AG04449 (cell line): ENCODE measurements at places on chromosomes 5 and 9.

DNA sequence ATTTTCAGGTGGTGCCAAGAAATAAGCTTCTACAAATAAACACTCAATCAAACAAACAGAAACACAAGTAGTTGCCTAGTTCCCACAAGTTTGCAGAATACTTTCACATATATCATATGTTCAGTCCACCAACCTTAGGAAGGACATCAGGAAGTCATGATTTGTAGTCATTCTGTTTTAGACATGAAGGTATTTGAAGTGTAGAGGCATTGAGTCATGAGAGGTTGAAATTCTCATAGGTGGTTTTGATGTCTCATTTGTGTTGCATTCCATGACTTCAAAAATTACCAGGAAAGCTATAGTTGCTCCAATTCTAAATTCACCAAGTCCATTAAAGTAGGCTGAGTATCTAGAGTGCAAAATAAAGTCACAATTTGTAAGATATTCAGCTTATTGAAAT, 159.0 kb downstream of the KCTD16 start:
- DNase-seq, result no peak

- no peak for DNase-seq
Measured at GRCh38 chr5:6487081-6487480, 38.4 kb downstream of the UBE2QL1 start.

DNA sequence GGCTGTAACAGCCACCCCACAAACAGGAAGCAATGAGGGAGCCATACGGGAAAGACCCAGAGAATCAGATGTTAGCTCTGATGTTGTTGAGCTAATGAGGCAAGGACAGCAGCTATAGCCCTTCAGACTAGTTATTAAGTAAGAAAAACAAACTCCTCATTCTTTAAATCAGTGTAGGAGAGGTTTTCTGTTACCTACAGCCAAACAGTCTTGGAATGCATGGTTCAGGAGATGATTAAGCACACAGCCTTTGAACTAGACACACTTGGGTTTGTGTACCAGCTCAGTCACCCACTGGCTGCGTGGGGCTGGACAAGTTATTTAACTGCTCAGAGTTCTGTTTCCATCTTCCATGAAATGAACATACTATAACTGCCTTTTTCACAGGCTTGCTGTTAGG, 68.1 kb downstream of the SPOCK1 start:
- DNase-seq, result no peak

- no peak for DNase-seq
Measured at GRCh38 chr9:127558581-127559246, 53.4 kb upstream of the STXBP1 start.

GRCh38 chr9:131277287-131277909, 1.1 kb upstream of the FAM78A start:
- no peak for DNase-seq

DNA sequence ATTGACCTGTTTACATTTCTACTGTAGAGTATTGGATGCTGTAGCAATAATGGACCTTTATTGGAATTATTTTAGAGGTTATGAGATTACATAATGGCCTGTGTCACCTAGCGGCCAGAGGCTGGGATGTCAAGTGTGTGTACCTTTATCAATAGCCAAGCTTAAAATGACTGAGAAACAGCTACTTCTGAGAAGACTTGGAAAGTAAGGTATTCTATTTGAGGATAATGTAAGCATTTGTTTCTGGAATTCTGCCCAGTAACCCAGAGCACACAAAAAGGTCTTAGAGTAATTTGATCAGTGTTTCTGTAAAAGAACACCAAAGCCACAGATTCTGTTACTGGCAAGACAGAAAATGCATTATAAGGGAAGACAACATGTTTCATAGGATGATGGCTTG, 116.8 kb downstream of the MACIR start:
- peak; percentile 65 for DNase-seq

GRCh38 chr9:22237497-22238363, 208.9 kb upstream of the DMRTA1 start:
- DNase-seq, result peak; percentile 63

DNA sequence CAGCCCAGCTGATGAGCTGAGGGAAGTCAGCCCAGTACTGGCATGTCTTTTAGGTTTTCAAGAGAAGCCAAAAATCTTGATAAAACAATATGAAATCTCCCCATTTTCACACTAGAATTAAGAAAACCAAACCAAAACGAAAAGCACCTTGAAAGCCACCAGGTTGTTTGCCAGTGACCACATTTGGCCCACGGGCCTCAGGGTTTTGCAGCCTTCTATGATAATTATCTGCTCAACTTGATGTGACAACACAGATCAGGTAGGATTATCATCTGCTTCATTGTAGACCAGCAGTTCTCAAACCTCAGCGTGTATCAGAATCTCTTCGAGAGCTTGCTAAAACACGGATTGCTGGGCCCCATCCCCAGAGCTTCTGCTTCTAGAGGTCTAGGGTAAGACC, 101.4 kb downstream of the GALNT10 start:
- DNase-seq, result no peak

DNA sequence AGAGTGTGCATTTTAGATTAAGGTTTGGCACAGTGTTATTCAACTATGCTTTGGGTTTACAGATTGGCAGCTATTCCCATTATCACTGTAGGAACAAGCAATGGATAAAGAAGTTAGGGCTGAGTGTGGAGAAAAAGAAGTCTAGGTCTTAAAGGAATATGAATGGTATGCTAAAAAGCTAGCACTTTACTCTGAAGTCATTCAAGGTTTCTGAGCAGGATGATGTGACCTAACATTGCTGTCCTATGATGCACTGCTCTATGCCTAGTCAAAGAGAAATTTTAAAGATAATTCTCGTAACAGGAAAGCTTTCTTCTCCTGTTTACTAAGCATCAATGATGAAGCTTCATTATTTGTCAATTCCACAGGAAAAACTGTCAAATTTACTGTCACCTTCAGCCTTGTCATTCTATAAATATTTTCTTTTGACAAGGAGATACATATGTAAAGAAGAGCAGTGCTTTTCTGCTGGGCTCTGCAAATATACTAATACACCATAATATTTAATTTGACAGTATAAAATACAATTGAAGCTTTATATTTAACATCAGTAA, 476.1 kb upstream of the PTPRD start:
- DNase-seq, result no peak

DNA sequence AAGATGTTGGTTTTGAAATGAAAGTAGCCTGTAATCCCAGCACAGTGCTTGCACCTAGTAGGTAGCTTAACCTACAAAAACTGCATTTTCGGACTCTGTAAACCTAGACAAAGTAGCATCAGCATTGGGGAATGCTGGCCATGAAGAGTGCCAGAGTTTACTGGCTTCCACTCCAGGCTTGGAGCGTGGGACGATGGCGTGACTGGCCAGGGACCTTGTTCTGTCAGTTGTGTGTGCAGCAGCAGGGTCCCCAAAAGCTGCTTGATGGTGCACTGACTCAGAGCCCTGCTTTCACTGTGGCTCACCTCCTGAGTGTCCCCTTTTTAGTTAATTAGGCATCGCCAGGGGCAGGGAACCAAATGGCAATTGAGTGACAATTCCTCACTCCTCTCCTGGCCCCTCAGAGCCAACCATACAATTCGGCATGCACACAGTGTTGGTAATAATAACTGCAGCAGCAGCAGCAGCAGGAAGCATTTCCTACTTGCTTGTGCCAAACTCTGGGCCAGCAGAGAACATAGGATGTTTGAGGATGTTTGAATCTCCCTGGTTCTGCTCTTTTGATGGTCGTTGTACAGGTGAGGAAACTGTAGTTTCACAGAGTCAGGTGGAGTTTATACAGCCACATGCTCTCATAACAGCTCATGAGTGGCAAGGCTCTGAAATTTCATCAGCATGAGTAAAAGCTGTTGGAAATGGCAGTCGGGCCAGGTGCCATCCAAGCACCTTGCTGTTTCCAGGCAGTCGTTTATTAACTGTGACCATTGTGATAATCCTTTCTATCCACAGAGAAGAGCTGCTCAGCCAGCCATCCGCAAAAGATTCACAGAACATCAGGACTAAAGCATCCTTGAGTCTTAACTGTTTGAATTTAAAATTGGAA, 4.2 kb downstream of the UBE2QL1 start:
- DNase-seq, result no peak

GRCh38 chr5:40988746-40989510, 79.6 kb downstream of the C7 start:
- DNase-seq, result no peak

DNA sequence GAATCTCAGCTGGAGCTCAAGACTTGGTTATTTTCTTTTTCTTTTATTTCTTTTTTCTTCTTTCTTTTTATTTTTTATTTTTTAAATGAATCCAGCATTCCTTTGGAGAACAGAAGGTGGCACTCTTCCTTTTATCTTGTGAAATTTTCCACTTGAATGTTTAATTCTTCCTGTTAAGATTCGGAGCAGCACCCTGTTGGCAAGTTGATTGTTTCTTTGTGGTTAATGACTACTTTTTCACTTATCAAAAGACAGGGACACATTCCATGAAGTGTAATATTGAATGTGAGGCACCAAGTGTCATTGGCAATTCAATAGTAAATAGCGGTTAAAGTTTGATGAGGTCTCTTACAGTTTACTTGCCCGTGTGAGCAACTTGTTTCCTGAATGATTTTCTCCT, 240.5 kb upstream of the CHD1 start:
- DNase-seq, result no peak

- no peak for DNase-seq
Measured at GRCh38 chr9:79208791-79209396, 362.9 kb upstream of the TLE4 start.

GRCh38 chr9:19618816-19619215, 170.0 kb downstream of the SLC24A2 start:
- DNase-seq, result no peak

DNA sequence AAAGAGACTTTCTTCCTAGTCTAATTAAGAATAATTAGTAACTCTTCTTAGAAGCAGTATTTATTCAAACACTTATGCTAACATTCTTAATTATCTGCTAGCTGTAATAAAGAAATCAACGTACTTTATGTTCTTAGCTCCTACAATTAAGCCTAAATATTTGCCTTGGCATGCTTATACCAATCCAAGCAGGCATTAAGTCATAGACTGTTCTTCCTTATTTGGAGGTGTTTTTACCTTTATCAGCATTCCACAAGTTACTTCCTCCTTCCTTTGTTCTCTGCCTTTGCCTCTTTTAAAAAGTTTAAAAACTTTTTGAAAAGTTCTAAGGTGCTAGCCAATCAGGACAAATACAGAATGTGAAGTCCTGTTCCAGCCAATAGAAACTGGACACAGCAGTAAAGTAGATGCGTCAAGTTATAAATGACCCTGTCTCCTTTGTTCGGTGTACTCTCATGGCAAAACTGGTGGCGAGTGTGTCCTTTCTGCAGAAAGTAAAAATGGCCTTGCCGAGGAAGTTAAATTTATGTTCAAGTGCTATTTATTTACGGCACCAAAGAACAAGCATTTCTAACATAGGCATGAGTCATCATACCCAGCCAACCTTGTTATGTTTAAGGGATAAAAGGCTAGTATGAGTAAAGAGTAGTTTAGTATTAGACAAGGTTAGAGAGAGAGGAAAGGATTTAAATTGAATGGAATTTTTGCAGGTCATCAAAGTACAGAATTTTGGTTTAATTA, 58.6 kb downstream of the GPBP1 start:
- no peak for DNase-seq

DNA sequence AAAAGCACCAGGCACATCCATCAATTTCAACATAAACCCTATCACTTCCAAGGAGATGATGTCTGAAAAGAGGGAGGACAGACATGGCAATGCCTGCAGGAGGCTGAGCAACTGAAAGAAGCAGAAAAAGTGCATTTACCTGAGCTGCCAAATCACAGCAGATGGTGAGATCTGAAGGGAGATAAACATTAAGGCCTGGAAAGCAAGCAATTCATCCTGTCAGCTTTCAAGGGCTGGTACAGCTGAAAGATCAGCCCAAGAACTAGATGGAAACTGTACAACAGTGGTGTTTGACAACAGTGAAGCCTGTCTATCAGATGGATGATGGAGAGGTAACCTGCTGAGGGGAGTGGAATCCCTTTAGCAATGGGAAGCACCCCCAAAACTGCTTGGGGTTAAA, 433.2 kb upstream of the ZNF608 start:
- no peak for DNase-seq

- no peak for DNase-seq
Measured at GRCh38 chr5:111478266-111478665, 34.1 kb downstream of the STARD4 start.

DNA sequence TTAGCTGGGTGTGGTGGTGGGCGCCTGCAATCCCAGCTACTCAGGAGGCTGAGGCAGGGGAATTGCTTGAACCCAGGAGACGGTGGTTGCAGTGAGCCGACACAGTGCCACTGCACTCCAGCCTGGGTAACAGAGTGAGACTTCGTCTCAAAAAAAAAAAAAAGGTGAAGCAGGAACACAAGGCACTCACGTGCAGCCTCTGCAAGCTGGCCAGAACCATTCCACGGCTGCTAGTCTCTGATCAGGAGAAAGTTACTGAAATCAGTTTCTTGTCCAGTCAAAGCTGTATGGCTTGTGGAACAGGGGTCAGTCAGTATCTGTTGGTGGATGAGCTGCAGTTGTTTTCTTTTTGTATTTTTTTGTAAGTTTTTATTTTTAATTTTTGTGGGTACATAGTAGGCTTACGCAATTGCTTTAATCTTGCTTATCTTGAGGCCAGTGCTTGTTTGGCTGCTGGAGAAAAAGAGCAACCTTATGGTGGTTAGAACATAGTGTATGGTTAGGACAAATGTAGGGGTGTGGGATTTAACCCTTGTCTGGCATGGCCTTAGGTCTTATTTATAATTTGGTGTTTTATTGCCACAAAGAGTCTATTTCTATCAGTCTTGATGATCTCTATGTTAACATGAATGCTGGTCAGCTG, 32.7 kb upstream of the GTF2H2C start:
- no peak for DNase-seq

GRCh38 chr5:37658440-37658839, 181.4 kb downstream of the GDNF start:
- no peak for DNase-seq

- no peak for DNase-seq
Measured at GRCh38 chr5:58353992-58354391, 105.9 kb downstream of the PLK2 start.

GRCh38 chr5:133386662-133387061, 225.7 kb downstream of the FSTL4 start:
- no peak for DNase-seq

DNA sequence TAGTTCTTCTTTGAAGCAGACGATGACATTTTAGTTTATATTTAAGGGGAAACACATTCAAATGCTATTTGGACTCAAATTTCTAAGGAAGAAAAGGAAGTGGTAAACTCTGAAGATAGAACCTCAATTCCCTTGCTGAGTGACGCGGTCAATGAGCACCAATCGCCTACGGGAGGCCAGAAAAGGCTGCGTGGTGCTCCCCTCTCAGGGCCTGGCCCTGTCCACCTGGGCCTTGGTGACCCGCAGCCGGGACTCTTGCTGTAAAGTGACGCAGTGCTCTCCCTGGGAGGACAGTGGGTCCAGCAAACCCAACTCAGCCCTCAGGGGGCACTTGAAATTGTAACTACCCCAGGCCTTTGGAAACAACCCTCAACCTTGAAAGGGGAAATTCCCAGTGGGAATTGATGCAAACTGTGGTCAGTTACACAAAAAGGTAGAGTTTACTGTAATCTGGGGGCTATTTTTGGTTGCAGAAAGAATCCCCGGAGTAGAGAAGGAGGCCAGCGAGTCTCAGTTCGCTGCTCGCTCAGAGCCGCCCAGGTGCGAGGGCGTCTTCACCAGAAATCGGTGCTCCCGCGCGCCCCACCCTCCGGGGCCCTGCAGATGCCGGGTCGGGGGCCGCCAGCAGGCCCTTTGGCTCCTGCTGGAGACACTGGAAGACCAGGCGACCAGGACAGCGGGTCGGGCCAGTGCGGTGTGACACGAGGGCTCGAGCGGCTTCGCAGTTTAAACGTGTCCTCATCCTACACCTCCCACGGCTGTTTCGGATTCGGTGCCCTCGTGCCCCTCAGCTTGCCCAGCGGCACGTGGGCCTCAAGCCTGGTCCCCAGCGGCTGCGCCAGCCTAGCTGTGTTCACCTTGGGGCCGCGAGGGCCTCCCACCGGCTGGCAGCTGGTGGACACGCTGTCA, 1.4 kb upstream of the ANKRD33B start:
- no peak for DNase-seq
